ENCODE measurements at places on chromosomes 6 and 20.

DNA sequence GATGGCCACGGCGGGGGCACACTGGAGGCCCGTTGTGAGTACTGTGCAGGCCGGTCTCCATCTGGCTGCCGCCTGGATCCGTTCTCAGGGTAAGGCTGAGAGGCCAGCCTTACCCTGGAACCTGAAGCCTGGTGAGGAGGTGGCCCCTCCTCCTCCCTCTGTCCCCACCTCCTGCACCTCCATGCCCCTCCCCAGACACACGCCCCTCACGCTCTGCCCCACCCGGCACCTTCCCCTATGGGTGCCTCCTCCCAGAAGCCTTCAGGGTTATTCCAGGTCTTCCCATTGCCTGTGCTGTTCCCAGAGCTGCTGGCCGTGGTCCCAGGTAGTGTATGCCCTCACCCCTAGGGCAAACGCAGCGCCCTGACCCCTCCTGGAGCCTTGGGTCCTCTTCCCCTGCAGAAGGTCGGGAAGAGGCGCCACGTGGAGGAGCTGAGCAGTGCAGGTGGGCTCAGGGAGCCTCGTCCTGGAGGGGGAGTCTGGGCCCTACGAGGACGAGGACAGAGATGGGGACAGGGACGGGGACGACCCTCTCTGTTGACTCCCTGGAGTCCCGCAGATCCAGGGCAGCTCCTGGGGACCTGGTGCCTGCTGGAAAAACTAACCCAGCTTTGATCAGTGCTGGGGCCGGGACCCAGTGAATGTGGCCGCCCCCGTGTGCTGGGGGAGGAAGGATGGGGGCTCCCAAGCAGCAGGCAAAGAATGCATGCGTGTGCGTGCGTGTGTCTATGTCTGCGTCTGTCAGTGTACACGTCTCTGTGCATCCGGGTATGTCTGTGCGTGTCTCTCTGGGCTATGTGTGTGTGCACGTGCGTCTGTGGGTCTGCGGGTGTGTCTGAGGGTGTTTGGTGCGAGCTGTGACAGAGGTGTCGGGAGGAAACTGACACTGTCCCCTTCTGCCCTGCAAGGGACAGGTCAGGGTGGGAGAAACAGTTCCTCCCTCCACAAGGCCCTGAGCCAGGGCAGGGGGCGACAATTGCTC lies 8.2 kb upstream of the HRH3 start:
- peak; percentile 48 for ATAC-seq

GRCh38 chr6:46128476-46128875 lies 1.3 kb upstream of the ENPP4 start:
- no peak for ATAC-seq

DNA sequence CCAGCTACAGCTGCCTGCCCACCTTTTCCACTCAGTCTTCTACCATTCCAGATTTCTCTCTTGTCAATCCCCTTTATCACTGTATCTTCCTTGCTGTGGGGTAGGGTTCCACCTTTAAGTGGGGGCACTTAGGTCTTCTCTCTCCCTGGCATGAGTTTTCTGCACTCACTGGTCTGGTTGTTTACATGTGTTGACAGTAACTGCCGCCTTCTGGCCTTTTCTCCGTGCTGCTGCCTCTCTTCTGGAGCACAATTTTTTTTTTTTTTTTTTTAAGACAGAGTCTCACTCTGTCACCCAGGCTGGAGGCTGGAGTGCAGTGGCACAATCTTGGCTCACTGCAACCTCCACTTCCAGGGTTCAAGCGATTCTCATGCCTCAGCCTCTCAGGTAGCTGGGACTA lies 12.0 kb downstream of the RNF114 start:
- no peak for ATAC-seq

- ATAC-seq: no peak
Observed at GRCh38 chr6:66190858-66191257, 483.8 kb upstream of the EYS start.

GRCh38 chr20:25078662-25079061 lies 3.3 kb downstream of the VSX1 start:
- ATAC-seq: no peak
